Caco-2 (cell line): ENCODE measurements at places on chromosomes 2 and 18. TPM values are rescaled to one million over a fixed set of nuclear protein-coding genes. Genes with fewer than 3 reads are reported as not detected.

Gene NT5DC4
- 3.3 and 4.0 TPM in 2 replicates for total RNA-seq

Gene MAP3K19
- not detected in 2 replicates for total RNA-seq

Gene MSH6
- total RNA-seq: 93.8 and 108 TPM in 2 replicates

DNA sequence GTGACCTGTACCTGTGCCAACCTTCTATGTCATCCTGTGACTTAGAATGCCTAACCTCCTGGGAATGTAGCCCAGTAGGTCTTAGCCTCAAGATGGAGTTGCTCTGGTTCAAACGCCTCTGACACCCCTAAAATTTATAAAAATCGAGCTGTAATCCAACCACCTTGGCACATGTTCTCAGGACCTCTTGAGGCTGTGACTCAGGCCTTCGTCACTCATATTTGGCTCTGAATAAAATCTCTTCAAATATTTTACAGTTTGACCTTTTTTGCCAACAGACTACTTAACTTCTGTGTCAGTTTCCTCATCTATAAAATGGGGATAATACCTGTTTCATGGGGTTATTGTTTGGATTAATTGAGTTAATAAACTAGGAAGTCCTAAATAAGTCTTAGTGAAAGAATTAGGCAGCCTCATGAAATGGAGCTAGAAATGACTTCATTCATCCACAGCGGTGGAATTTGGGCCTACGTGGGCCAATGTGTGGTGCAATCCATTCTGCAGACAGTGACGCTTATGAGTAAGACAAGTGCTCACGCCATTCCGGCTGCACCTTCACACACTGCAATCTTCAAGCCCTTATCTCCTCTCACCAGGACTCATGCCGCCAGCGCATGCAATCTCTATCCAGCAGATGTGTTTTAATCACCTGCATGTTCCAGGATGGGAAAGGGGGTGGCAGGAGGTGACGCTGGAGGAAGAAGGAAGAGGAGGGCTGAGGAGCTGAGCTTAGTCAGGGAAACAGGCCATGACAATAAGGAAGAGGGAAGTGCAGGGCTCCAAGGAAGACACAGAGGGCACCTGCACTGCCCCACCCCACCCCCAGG lies 2.0 kb upstream of the UBE2F start:
- DNase-seq: no peak

DNA sequence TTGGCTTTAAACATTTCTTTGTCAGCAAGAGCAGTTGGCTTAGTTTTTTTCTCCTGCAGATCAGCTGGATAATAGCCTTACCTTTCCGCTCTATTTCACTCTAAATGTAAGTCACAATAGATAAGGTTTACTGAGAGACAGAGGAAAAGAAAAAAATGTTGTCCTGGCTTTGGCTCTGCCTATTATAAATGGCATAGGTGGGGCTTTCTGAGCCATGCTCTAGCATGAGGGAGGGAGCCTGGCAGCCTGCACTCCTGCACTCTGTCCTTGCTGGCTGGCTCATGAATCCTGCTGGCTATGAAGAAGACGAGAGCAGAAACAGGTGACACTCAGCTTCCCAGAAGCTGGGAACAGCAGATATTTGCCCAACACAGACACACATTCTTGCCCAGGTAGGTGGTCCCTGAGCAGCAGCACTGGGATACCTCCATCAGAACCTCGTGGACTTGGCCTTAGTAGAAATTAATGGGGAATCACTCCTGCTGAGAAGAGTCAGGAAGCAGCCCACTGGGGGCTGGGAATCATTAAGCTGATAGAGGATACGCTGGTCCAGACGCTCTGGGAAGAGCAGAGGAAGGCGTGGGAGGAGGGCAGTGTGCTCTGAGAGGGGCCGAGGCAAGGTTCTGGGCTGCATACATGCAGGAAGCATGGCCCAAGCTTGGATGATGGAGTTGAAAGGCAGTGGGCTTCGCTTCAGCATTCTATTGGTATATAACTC lies 514.4 kb upstream of the HS6ST1 start:
- no peak for DNase-seq

DNA sequence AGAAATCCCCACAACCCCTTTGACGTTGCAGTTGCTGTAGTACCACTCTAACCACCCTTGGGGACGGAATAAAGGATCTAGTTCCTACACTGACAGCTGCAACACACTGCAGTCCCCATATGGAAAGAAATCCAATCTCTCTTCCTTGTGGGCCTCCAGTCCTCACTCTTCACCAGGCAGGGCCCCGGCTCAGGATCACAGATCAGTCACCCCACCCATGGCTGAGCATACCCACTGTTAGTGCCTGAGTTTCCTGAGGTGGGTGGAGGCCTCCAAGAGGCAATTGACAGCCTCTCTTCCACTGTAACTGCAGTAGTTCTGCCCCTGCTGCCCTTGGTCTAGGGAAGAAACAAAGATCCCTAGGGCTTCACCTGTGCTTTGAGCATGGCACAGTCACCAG lies 670.0 kb upstream of the CDH2 start:
- DNase-seq: no peak

GRCh38 chr18:25365242-25365641 lies 13.3 kb upstream of the ZNF521 start:
- no peak for DNase-seq

Gene SIX3
- not detected in 2 replicates for total RNA-seq

Gene STK36
- total RNA-seq: 44.1 and 56.9 TPM in 2 replicates

- no peak for DNase-seq
Observed at GRCh38 chr2:80153151-80153550, 151.4 kb downstream of the LRRTM1 start.

DNA sequence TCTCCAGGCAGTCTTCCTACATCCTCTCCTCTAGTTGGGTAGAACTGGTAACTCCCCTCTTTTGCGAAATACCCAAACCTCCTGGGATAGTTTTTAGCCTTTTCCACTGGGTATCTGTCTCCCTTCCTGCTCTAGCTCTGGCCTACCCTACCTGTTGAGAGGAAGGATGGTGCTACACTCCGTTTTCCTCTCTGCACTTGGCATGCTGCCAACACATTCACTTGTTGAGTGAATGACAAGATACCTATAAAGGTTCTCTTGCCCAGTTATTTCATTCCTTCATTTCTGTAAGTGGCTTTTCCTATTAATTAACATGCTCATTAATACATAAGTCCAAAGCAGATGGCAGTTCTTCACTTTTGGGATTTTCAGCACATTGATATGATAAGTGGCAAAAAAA lies 293.8 kb downstream of the CNTNAP5 start:
- DNase-seq: no peak

DNA sequence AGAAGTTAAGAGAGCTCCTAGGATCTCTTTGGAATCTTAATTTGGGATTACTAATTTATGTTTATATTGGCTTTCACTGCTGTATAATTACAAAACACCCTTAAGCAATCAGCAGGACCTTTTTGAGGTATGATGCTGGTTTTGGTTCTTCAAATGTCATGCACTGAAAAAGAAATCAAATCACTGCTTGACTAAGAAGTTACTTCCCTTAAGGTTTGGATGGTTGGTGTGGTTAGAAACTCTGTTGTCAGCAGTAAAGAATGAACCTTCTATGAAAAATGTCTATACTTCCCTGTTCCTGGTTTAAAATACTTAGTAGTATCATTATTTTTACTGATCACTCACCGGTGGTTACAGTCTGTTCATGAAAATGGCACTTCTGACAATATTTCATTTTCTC lies 5.5 kb downstream of the COLEC12 start:
- DNase-seq: no peak
